ENCODE measurements at places on chromosomes 1 and 21. TPM values are rescaled to one million over a fixed set of nuclear protein-coding genes. Genes with fewer than 3 reads are reported as not detected.

Gene CRYZ
- total RNA-seq = 28.8 TPM

Gene C4BPB
- not detected for total RNA-seq

Gene OR2L2
- not detected for total RNA-seq

Gene B4GALT3
- total RNA-seq = 22.2 TPM

Gene KCNAB2
- 3.8 TPM for total RNA-seq

Gene OR2AK2
- not detected for total RNA-seq

Gene CENPF
- 3.5 TPM for total RNA-seq

Gene CLIC6
- total RNA-seq = not detected

Gene UMODL1
- total RNA-seq = not detected

Gene ZNF683
- not detected for total RNA-seq

Gene CELA2A
- not detected for total RNA-seq

All from cardiac ventricle fibroblast (primary cell).